Neural crest cell (in vitro differentiated cells): ENCODE measurements at places on chromosomes 2 and 18.

DNA sequence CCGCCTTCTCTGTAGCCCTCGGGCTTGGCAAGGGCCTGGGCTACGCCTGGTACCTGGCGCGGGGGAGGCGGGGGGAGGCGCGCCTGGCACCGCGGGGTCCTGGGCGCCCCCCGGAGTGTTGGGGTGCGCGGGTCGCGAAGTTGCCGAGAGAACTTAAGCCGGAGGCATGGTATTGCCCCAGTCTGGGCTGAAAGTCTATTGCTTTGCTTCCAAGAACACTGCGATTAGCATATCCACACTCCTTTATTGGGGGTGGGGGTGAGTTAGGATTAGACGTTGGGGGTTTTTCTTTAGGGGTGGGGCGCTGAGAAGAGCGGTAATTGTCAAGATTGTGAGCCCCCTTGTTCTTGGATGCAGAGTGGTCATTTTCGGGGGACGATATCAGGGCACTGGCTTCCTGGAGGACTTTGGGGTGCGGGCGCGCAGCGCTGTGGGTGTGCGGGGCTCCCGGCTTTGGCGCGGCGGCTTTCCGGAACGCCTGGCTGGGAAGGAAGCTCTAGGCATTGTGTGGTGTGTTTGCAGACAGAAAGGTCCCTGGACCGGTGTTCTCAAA, 798 bp downstream of the TANC1 start:
- no peak for DNase-seq

DNA sequence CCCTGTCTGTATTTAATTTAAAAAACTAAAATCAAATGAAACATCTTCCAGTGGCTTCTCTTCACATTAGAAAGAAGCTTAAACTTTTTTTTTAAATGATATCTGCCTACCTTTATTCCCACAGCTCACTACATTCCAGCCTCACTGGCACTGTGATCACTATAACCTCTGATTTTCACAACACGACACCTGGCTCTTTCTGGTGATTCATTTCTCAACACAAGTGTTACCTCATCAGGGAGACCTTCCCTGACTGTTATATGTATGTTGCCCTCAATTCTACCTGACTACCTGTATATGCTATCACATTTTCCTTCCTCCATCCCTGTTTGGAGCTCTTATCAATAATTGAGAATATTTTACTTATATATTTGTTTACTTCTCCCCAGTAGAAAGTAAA, 76.6 kb downstream of the BAZ2B start:
- DNase-seq, result no peak

- no peak for DNase-seq
These were observed 178.2 kb downstream of the KLHL29 start for GRCh38 chr2:23563151-23563550.

- DNase-seq, result no peak
These were observed 220.8 kb downstream of the GULP1 start for GRCh38 chr2:188512456-188512855.

- no peak for DNase-seq
These were observed 443.6 kb upstream of the HNRNPA3 start for GRCh38 chr2:176769021-176769420.

- DNase-seq, result no peak
These were observed 59.2 kb upstream of the IL1R1 start for GRCh38 chr2:102083393-102083703.

GRCh38 chr2:156380117-156380645, 47.7 kb upstream of the NR4A2 start:
- DNase-seq, result no peak

DNA sequence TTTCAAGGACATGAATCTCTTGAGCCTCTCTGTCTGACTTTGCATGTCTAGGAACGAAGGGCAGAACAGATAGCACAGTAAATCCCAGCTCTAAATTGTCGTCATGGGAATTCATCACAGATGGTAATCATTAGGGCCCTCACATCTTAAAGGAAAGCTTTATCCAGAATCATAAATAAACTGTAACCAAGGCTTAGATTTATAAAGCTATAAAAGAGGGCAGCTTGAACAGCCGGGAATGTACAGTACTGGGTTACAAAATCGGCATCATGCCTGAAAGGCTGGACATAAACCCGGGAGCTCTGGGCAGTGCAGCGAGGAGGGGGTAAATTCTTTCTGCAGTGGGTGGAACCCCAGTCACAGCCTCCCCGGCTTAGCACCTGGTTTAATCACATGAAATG, 144.4 kb downstream of the GFPT1 start:
- DNase-seq, result no peak

DNA sequence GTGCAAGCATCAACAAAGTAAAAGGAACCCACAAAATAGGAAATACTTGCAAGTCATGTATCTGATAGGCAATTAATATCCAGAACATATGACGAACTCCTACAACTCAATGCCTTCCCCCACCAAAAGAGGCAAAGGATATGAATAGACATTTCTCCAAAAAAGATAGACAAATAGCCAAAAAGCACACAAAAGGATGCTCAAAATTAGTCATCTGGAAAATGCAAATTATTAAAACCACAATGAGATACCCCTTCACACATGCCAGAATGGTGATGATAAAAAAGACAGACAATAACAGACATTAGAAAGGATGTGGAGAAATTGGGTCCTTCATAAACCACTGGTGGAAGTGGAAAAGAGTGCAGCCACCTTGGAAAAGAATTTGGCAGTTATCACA, 76.4 kb downstream of the RIF1 start:
- DNase-seq, result no peak

- DNase-seq, result no peak
These were observed 46.3 kb downstream of the GPC1 start for GRCh38 chr2:240481720-240482119.

DNA sequence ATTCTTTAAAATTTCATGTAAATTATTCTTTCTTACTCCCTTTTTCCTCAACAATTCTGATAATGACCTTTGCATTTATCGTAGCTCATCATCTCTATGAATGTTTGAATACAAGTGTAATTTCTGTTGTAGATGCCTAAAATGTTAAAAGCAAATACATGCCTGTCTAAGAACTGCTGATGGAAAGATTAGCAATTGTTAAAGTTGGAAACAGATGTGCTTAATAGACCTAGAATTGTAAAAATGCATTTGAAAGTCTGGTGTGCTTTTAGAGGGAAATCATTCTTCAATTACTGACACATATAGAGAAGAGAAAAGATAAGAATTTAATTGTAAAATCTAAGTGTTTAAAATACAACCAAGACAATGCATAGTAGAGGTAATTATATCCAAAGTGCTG, 50.4 kb downstream of the CCDC102B start:
- no peak for DNase-seq

GRCh38 chr2:177783835-177784744, 288.5 kb downstream of the PDE11A start:
- DNase-seq, result no peak

DNA sequence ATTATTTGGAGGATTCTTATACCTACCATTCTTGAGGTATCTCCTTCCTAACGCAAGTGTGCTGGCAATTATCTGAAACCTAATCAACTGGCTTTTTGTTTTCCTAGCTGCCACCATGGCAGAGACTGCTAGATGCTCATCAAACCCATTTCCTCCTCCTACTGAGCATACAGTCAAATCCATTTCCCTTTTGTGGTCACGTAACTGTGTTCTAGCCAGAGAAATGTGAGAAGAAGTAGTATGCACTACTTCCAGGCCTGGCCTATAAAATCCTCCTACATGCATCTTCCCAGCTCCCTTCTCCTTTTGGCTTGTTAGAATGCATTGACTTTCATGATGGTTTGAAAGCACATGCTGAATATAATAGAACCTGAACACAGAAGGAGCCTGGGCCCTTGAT, 494.1 kb upstream of the MEIS1 start:
- no peak for DNase-seq

- DNase-seq, result no peak
These were observed 879 bp upstream of the GALNT5 start for GRCh38 chr2:157256626-157257025.

DNA sequence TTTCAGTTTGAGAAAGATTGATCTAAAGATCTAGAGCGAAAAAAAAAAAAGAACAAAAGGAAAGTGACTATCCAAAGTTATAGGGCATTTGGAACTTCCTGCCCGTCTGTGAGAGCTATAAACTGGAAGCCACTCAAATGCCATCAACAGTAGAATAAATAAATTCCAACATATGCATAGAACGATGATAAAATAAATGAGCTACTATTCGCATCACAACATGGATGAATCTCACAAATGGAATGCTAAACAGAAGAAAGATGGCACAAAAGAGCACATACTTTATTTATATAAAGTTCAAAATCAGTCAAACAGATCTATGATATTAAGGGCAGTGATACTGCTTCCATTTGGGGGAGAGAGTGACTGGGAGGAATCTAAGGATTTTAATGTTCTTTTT, 128.8 kb downstream of the TTC32 start:
- DNase-seq, result no peak

GRCh38 chr2:152676461-152676860, 40.8 kb downstream of the PRPF40A start:
- DNase-seq, result no peak

- no peak for DNase-seq
These were observed 111.1 kb downstream of the CDC42EP3 start for GRCh38 chr2:37560241-37560848.

- DNase-seq, result no peak
These were observed 230.6 kb downstream of the EIPR1 start for GRCh38 chr2:3146772-3147650.

DNA sequence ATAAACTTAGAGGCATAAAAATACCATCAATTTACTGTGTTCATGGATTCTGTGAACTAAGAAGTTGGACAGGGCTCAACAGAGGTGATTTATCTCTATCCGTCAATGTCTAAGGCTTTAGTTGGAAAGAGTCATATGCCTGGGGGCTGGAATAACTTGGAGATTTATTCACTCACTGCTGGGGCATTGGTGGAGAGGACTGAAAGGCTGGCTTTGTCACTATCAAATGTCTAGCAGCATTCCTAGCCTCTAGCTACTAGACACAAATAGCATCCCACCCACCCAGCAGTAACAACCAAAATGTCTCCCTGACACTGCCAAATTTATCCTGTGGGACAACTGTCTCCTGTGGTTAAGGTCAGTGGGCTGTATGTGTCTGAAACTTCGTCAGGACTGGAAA, 71.0 kb downstream of the EVA1A start:
- DNase-seq, result no peak

- DNase-seq, result no peak
These were observed 31.4 kb downstream of the POLR1A start for GRCh38 chr2:86074256-86074655.

- DNase-seq, result no peak
These were observed 132.4 kb downstream of the PXDN start for GRCh38 chr2:1611886-1612285.

- no peak for DNase-seq
These were observed 33.3 kb downstream of the NDUFS1 start for GRCh38 chr2:206125901-206126300.

DNA sequence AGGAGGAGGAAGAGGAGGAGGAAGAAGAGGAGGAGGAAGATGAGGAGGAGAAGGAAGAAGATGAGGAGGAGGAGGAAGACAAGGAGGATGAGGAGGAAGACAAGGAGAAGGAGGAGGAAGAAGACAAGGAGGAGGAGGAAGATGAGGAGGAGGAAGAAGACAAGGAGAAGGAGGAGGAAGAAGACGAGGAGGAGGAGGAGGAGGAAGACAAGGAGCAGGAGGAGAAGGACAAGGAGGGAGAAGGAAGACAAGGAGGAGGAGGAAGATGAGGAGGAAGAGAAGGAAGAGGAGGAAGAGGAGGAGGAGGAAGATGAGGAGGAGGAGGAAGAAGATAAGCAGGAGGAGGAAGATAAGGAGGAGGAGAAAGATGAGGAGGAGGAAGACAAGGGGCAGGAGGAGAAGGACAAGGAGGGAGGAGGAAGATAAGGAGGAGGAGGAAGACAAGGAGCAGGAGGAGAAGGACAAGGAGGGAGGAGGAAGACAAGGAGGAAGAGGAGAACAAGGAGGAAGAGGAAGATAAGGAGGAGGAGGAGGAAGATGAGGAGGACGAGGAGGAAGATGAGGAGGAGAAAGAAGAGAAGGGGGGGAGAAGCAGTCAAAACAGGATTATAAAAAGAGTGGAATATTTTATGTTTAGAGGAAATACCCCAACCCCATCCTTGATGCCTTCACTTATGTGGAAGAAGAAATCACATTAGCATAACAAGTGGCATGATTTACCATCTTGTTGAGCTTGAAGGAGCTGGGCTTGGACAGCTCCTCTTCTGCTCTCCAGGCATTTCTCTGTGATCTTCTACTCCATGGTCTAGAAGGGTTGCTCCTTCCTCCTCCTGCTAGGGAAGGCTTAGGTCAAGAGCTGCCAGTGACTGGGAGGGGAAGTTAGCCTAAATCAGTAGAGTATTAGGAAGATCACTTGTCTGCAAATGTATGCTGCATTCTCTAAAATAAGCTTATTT, 45.3 kb upstream of the KCTD1 start:
- DNase-seq, result no peak

DNA sequence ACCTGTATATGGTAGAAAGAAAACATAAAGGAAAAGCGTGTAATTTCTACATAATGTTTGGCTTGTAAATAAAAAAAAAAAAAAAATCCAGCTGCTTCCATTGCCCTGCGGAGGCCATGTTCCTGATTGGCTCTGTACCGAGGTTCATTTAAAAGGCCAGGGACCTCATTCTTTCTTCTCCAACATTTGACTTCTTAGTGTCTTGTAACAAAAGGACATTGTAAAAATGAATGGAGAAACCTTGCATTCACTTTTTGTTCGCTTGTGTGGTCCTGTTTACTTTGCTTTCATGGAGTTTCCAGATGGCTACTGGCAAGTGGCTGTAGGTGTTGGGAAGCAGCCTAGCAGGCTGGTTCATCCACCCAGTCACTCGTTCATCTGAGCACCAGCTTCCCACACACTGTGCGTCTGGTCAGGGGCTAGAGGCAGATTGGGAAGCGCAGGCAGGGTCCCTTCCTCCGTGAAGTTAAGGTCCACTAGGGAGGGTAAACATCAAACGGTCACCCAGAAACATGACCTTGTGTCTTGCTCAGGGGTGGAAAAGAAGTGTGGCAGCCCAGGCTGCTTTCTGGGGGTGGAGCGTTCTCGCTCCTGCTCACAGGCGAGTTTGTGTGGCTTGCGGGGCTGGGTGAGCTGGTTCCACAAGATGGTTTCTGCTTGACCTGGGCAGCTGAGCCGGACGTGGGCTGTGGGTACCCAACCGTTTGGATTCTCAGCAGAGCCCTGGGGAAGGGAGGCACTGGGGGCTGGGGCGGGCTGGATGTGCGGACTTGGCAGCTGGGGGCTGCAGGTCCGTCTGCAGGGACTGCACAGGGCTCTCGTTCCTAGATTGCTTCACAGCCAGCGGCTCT, 260.7 kb downstream of the AGAP1 start:
- DNase-seq, result no peak

GRCh38 chr18:28789502-28789901, 612.6 kb upstream of the CDH2 start:
- DNase-seq, result no peak

DNA sequence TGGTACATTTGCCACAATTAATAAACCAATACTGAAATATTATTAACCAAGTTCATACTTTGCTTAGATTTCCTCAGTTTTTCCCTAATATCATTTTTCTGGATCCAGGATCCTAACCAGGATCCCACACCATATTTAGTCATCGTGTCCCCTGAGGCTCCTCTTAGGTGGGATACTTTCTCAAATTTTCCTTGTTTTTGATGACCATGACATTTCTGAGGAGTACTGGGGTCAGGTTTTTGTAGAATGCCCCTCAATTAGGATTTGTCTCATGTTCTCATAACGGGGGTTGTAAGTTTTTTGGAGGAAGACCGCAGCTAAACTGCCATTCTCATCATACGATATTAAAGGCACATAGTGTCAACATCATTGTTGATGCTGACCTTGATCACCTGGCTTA, 15.5 kb upstream of the ERCC3 start:
- no peak for DNase-seq

- no peak for DNase-seq
These were observed 61.9 kb downstream of the ASAP2 start for GRCh38 chr2:9268301-9269080.

GRCh38 chr18:79625195-79625923, 54.2 kb upstream of the CTDP1 start:
- DNase-seq, result no peak

- DNase-seq, result no peak
These were observed 46.9 kb upstream of the POMC start for GRCh38 chr2:25215232-25215631.
